ENCODE measurements at places on chromosomes 5 and 9.
A peak's percentile ranks its signal among the peaks of the same experiment; 100 is the strongest.

- no peak for DNase-seq
These were observed 85.9 kb upstream of the HTR4 start for GRCh38 chr5:148740079-148740858.

DNA sequence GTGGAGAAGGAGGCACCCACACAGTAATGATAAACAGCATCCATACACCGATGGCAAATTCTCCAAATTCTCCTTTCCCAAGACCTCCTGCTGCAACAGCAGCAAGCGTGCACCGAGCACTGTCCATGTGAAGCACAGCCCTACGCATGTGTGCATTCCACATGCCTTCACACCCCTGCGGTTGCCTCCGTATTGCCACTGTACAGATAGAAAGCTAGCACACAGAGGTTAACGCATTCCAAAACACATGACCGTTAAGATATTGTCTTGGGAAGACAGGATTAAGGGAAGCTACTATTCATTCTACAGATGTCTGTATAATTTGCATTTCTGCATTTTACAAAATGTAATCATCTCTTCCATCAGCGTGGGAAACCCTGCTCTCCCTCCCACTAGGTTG is 6.6 kb downstream of the FLT4 start:
- DNase-seq: no peak

DNA sequence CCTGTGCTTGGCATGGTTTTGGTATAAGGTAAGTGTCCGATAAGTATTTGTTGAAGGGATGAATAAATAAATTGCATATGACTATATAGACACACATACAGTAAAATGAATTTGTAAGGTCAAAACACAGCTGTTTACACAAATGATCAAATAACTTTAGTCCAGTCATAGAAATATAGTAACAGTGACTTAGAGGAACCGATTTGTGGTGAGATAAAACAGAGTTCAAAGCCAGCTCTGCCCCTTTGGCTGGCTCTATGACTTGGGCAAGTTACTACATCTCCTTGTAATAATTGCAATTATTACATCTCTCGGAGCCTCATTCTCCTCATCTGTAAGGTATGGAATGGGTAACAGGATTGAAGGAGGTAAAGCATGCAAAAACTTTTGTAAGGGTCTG is 384.0 kb downstream of the PLK2 start:
- DNase-seq: no peak

DNA sequence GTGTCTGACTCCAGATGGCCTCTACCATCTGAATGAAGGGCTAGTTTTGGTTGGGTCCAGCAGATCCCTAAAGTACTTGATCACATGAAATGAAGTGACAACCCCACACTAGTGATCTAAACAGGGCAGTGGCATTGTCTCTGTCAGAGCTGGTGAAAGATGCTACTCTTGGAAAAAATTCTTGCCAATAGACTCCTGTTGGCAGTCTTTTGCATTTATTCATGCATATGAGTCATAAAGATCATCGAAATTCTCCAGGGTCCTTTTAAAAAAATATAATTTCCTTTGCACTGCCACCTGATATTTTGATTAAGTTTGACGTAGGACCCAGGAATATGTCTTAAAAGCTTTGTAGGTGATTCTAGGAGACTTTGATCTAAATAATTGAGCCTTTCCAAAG is 135.1 kb upstream of the ELL2 start:
- no peak for DNase-seq

DNA sequence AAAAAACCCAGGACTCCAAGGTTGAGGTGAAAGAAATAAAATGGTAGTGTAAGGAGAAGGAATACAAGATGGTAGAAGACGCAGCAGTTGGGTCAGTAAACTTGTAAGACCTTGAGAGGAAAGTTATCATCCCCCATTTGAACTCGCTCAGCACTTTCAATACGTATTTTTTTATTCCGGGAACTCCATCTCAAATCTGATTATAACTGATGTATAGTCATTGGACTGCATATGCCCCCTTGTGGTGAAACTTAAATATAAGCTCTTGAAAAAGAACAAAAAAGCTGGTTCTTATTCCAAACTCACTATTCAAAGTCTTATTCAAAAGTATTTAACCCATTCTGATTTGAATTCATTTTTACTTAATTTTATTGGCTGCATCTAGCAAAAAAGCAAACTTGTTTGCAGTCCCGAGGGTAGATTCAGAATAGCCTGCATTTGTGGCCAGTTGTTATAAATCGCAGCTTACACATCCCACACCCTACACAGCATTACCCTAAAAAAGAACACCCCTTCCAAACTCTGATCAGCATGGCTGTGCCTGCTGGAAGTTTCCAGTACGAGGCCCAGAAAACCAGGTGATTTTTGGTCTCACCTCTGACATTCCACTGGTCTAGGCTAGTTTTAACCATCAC is 118.0 kb downstream of the ESM1 start:
- peak; percentile 70 for DNase-seq

GRCh38 chr9:136996361-136997292 is at the start of gene CLIC3:
Gene CLIC3 (minus strand): TSS chr9:136996568. CDS start chr9:136996543, 25 bp downstream.
- peak; percentile 67 for DNase-seq

DNA sequence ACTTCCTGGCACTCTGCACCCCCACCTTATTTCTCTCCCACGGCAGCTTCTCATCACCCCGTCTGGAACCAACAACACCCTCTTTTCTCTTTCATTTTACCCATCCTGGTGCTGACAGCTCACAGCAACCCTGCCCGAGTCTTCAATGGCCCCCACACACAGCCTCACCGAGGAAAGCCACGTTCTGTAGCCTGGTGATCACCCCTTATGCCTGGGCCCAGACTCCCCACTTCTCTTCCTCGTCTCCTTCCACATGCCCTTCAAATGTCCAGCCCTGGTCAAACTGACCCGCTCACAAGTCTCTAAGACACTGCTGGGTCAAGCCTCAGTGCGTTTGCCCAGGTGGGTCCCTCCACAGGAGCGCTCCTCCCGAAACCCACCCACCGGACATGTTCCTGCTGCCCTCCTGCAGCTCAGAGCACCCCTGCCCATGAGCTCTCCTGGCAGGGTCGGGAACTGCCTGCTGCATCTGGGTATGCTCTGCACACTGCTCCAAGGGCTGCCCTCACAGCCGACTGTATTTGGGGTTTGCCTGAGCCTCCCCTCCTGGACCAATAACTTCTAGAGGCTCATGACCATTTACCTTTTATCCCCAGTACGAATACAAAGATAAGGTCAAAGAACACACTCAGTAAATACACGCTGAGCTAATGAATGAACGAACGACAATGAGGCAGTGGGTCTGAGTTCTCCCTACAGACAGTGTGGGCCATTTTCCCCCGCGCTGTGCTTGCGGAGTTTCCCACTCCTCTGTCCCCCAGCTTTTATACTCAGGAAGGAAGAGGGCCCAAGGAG is 154.7 kb upstream of the PHYKPL start:
- no peak for DNase-seq

GRCh38 chr9:16133032-16133431 is 580.2 kb downstream of the CCDC171 start:
- no peak for DNase-seq

- no peak for DNase-seq
These were observed 29.8 kb downstream of the SPIN1 start for GRCh38 chr9:88418025-88418424.

DNA sequence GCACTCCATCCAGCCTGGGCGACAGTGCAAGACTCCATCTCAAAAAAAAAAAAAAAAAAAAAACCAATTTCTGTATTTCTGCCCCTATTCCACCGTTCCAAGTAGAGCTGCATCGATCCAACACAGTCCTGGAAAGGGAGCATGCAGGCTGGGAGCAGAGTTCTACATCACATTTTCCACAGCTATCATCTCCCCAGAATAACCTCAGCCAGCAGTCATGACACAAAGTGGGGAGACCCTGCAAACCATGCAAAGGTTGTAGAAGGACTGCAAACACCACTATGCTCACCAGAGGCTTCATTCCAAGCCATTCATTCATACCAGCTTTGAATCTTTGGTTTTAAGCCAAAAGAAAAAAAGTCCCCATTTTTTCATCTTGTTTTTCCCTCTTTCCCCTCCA is 20.8 kb upstream of the ZNF354A start:
- DNase-seq: no peak

GRCh38 chr5:132427281-132428146 is 58.0 kb downstream of the SLC22A5 start:
- peak; percentile 85 for DNase-seq

DNA sequence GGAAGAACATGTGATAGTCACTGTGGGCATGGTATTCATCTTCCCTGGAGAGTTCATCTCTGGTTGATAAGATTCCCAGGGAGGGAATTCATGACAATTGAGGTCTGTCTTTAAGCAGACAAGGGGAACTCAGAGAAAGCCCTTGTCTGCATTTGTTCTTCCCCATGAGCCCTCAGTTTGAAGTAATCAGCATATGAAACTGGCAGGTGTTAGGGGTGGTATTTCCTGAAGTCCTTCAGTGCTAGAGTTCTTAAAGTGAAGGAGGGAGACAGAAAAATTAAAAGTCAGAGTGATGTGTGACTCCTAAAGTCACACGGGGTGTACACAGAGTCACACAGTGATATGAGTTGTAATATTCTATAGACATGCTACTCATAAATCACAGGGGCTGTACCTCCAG is 60.6 kb upstream of the SYK start:
- DNase-seq: no peak

DNA sequence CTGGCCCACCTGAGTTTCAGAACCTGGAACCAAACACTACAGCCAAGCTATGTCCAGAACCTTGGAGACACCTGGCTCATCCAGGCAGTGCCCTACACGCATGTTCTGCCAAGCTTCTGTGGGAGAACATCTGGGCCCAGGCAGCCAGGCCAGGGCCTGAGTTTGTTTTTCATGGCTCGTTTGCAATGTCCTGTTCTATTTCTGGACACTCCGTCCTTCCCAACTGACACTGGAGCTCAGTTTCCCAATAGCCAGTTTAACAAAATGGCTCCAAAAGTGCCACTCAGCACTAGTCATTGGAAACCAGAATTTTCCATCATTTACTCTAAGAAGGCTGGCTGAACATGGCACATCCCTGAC is 38.6 kb downstream of the SH3RF2 start:
- no peak for DNase-seq

DNA sequence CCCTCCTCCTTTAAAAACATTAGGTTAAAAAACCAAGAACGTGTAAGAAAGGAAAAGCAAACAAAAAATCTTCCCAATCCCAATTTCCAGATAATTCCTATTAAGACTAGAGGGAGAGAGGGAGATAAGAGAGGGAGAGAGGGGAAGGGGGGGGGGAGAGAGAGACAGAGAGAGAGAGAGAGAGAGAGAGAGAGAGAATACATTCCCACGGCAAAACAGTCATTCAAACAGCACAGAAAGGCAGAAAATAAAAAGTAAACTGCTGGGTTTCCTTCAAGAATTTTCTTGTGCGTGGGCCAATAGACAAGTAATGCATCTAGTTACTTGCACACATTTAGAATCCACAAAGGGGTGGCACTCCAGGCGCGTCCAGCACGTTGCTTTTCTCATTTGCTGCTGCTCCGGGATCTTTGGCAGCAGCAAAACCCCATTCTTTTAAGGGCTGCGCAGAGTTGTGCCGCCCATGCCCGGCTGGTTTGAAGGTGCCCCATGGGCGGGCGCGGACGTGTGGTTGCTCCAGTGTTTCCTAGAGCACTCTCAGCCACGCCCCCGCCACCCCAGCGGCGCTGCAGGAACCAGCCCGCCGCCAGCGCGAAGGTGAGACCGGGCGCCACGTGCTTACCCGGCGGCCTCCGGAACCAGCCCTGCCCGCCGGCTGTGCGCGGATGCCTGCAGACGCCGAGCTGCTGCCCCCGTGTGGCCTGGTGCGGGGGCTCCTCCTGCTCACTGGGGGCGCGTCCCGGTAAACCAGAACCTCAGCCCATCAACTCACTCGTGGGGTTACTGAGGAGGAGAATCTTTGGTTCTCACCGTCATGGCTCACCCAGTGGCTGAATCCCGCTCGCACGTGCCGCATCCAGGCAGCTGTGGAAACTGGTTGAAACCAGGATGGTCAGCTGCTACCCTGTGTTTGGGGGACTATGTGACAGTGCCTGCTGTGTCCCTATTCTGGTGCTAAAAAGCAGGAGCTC is 44.6 kb downstream of the STC2 start:
- peak; percentile 60 for DNase-seq

GRCh38 chr9:2260417-2261306 is 245.5 kb downstream of the SMARCA2 start:
- DNase-seq: no peak

GRCh38 chr9:93155716-93156474 is 21.8 kb upstream of the NINJ1 start:
- DNase-seq: no peak

GRCh38 chr5:151925340-151925739 is 689 bp upstream of the GLRA1 start:
- no peak for DNase-seq

DNA sequence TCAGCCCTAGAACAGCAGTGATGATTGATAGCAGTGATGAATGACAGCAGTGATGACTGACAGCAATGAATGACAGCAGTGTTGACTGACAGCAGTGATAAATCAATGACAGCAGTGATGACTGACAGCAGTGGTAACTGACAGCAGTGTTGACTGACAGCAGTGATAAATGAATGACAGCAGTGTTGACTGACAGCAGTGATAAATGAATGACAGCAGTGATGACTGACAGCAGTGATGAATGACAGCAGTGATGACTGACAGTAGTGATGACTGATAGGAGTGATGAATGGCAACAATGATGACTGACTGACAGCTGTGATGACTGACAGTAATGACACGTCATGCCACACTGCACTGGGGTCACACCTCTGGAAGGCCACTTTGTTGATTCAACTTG is 106.8 kb downstream of the ENTREP1 start:
- no peak for DNase-seq

DNA sequence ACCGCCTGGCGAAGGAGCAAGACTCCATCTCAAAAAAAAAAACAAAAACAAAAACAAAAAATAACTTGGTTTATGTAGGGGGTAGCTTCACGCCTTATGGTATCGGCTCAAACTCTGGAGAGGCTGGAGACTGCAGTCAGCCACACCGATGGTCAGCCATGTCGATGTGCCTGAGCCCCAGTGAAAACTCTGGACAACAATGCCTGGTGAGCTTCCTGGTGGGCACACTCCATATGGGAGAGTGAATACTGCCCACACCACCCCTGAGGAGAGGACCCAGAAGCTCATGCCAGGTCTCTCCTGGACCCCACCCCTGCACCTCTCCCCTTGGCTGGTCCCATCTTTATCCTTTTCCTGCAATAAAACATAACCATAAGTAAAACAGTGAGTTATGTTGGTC is 19.6 kb downstream of the IPPK start:
- no peak for DNase-seq

DNA sequence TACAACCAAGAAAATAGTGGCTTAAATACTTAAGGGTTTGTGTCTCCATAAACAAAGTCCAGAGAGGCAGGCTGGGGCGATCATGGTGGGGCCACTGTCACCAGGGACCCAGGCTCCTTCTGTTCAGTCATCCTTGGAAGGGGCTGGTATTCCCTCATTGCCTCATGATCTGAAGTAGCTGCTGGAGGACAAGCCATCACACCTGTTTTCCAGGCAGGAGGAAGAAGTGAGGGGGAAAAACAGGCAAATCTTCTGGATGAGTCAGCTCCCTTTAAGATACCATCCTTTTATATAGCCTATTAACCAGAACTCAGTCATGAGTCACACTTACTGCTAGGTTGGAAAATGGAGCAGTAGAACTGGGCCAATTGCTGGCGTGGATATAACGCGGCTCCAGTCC is 92.3 kb downstream of the DAP start:
- DNase-seq: no peak
